Jurkat, Clone E6-1 (cell line): ENCODE measurements at places on chromosomes 12 and 14.

- no peak for DNase-seq
These were observed 908 bp upstream of the CDKL1 start for GRCh38 chr14:50397390-50398188.

GRCh38 chr12:108401964-108402363 lies 62.9 kb upstream of the CMKLR1 start:
- DNase-seq: no peak

GRCh38 chr12:46983959-46984841 lies 95.2 kb upstream of the PCED1B start:
- peak; percentile 52 for DNase-seq

GRCh38 chr12:18629445-18629844 lies 108.4 kb downstream of the PLCZ1 start:
- DNase-seq: no peak

- DNase-seq: no peak
These were observed 117.7 kb downstream of the PRKCH start for GRCh38 chr14:61438860-61439765.

- no peak for DNase-seq
These were observed 126.7 kb downstream of the CALM1 start for GRCh38 chr14:90523544-90523943.

GRCh38 chr12:11763760-11764520 lies 114.5 kb downstream of the ETV6 start:
- DNase-seq: no peak
